ENCODE measurements at places on chromosomes 12 and 14.

- DNase-seq, result no peak
Observed at GRCh38 chr12:14317362-14318146, 47.9 kb upstream of the ATF7IP start.

DNA sequence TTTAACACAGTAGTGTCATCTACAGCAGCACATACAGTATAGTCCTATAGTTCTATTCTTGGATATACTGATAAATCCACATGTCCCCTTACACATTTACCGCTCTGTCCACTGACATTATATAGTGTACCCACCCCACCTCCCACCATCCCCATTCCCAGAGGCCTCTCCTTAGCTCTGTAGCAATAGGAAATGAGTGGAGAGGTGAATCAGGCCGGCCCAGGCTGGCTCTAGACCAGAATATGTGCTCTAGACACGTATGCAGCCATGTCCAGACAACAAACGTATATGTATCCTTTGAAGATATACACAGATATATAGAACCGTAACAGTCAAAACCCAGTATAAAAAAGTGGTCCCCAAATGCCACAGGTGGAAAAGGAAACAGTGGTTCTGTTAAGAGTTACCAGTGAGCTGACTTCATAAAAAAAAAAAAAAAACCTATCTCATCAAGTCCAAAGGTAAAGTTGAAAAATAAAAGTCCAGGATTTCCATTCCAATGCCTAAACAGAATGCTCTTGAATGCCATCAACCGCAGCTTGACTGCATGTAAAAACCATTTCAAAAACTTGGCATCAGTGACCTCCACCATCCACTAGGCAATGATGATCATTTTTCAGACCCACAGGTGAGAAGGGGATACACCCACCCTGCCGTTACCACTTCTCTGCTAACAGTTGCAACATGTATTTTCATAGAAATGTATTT is 16.7 kb downstream of the EGLN3 start:
- DNase-seq, result no peak

DNA sequence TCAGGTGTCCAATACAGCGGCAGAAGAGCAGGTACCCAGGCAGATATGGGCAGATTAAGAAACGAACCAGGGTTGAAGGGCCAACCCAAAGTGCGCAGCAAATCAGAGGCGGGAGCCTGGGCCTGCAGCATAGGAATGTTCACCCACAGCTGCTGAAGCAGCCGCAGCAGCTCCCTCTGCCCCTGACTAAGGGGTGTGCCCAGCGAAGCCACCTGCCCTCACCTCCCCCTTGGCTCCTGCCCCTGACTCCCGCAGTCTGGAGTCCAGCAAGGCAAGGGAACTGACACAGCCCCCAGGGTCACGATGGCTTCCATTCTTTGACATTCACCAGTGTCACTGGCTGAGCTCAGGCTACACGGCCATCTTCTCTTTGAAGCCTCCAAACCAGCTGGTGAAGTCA is 27.3 kb upstream of the ZFP36L1 start:
- no peak for DNase-seq

DNA sequence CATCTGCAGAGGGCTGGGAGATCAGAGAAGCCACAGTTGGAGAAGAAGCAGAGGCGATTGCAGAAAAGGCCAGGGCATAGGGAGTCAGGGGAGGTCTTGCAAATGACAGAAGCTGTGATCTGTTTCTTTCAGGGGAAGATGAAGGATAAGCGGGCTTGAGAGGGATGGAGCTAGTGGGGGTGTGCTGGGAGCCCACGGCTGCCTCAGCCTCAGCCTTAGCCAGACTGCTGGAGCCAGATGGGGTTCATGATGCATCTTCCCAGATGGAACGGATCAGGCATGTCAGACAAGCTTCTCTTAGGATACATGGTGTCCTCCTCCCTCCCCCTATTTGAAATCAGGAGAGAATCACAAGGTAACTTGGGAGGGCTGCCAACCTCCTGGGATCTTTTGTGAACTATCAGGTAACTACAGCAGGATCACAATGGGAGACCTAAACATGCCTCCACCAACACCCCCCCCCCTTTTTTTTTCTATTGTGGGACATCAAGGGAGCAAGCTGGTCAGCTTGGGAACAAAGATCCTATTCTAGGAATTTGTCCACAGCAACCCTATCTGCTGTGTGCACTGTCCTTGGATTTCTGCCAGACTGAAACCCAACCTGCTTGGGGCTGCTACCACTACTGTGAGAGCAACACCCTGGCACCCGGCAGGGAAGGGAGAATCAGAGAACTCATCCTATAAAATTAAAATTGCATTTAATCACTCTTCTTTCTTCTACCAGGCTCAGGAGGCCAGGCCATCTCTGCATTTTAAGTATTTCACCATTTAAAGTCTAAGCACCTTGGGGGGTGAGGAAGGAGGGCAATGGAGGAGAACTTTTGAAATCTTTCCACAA is 10.7 kb upstream of the ATP2A2 start:
- DNase-seq, result no peak

Measured in activated T-cell treated with anti-CD3 and anti-CD28 coated beads, Interleukin-2, amount 50 U/mL, for 72 hours (primary cell).